ENCODE measurements at places on chromosomes 6 and 20.

GRCh38 chr6:45486736-45487135 lies 109.0 kb upstream of the SUPT3H start:
- no peak for DNase-seq

- DNase-seq, result no peak
Observed at GRCh38 chr6:157267654-157268053, 55.7 kb downstream of the TMEM242 start.

DNA sequence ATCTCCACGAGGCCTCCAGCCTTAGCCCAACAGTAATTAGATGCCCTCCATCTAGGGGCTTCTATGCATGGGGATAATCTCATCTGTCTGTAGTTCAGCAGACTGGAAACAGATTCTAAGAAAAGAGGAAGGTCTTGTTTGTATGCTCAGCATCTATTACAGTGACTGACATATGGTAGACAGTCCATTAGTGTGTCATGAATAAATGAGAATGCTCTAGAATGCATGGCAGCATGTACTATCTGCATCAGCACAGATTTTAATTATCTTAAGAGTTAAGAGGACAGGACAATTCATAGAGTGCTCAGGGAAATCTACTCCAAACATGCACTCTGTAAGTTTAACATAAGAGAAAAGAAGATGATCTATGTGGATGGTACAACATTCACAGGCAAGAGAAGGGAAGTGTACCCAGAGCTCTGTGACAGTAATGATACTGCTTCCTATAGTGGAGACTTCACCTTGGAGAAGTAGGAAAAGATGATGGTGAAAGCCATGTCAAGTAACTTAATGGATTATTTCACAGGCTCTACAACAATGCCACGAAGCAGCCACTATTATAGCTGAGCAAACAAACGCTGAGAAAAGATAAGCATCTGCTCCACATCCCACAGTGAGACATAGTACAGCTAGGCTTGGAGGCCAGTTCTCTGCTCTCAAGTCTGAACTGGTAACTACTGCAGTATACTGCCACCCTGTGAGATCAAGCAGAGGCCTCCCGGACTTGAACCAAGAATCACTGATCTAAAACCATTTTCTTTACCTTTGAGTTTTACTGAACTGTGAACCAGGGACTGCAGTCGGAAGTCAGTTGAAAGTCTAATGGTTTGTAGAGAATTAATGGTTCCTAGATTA lies 309.2 kb upstream of the SPTLC3 start:
- DNase-seq, result no peak

GRCh38 chr20:47020231-47020630 lies 125.6 kb downstream of the EYA2 start:
- DNase-seq, result no peak

DNA sequence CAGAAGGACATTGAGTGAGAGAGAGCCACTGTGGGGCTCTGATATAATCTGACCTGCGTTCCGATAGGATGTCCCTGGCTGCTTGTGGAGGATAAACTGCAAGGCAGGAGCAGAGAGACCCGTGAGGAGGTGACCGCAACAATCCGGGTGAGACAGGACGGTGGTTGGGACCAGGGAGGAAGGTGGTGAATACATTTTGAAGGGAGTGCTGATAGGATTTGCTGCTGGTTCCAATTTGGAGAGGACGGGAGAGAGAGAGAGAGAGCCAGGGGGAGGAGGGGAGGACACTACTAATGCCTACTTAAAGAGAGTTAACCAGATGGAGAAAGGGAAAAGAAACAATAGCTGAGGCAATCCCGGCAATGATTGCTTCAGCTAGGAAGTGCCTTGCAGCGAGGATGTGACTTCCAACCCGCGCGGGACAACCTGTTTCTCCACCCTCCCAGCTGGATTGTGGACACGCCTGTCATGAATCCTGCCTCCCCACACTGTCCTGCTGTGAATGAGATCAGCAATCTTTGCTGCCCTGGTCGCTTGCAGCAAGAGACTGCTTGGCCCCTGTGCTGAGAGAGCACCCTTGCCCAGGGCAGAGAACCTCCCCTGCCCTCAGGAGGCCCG lies 199.0 kb upstream of the KCNG1 start:
- no peak for DNase-seq

GRCh38 chr20:59701236-59701635 lies 96.9 kb downstream of the PHACTR3 start:
- DNase-seq, result no peak

- no peak for DNase-seq
Observed at GRCh38 chr20:63087236-63087871, 80.6 kb upstream of the BHLHE23 start.

- DNase-seq, result no peak
Observed at GRCh38 chr6:169367507-169367906, 113.9 kb upstream of the THBS2 start.

DNA sequence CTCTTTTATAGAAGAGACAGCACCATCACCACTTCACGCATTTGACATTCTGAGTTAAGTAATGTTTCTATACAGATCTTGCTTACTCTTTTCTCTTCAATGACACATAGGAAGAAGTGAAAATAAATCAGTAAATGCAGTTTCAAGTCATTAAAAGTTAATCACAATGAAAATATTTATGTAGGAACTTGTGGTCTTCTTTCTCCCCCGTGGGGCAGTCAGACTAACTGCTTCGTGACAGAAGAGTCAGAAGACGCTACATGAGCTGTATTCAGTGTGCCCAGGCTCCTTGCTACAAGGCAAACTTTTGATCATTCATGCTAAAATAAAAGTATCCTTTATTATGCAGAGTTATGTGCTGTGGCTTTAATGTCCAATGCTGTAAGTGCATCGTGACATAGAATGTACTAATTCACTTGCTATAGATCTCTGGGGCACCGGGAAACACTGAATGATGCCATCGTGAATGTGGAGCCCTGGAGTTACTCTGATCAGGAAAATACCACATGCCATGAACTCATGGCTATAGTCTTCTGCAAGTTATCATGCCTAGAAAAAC lies 117.8 kb upstream of the TRAF3IP2 start:
- DNase-seq, result no peak

- DNase-seq, result no peak
Observed at GRCh38 chr6:35327349-35328027, 14.9 kb upstream of the PPARD start.

DNA sequence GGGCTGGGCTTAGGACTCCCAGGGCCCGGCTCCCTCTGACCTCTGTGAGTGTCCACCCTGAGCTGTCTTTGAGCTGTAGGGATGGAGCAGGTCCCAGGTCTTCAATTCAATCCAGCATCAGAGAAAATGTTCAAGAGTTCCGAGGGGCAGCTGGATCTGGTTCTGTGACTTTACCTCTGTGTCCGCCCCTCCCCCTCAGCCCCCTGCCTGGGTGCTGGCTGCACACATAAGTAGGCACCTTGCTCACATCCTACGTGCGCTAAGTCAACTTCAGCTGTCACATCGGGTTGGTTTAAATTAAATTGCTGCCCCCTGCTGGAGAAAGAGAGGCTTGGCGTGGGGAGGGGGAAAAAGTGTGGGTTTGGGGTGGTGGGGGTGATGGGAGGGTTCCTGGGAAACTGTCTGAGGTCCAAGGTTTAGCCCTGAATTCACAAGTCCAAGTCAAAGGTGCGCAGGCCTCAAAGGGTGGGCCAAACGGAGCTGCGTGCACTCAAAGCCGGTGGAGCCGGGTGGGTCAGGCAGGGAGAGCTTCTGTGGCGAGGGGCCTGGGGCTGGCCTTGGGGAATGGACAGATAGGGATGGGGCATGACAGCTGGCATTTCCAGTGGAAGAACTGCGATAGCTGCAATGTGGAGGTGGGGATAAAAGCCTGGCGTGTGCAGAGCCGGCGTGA lies 3.0 kb downstream of the WFDC5 start:
- DNase-seq, result no peak

DNA sequence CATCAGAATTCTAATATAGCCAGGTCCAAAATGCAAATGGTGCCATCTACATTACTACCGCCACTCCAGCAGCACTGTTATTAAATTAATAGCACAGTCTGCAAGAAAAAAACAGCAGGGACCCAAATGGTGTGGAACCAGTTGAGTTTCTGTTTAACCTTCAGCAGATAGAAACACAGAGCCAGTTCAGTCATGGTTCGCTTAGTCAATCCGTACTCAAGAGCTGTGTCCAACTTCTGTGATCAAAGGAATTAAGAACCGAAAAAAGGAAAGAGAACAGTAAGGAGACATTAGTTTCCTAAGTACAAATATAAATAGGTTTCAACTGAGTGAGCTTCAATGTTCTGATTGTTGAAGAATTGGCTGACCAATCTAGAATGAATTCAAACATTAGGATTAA lies 107.7 kb downstream of the TRDN start:
- no peak for DNase-seq

DNA sequence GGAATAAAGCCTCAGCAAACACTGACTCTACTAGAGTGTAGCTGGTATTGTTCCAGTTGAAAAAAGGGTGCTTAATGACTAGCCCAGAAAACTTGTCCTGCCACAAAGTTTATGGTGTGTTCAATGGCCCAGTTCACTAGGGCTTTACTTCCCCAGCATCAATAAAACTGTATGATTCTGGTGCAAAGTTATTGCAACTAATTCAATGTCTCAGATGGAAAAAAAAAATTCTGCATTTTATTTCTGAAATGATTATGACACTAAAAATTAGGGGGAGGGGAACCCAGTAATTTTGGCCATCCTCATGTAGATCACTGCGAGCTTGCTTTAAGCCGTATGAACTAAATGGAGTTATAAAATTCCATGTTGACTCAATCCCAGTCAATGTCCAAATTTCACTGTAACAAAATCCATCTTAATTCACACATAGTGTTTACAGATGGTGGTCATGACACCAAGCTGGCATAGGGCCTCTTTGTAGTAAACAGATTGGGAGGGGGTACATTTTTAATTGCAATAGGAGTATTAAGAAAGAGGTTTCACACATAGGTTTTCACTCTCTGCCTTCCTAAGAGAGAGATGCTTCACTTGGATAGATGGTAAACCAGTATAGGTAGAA lies 41.2 kb downstream of the PTPRK start:
- no peak for DNase-seq

GRCh38 chr6:112338166-112338709 lies 8.9 kb upstream of the RFPL4B start:
- DNase-seq, result no peak

DNA sequence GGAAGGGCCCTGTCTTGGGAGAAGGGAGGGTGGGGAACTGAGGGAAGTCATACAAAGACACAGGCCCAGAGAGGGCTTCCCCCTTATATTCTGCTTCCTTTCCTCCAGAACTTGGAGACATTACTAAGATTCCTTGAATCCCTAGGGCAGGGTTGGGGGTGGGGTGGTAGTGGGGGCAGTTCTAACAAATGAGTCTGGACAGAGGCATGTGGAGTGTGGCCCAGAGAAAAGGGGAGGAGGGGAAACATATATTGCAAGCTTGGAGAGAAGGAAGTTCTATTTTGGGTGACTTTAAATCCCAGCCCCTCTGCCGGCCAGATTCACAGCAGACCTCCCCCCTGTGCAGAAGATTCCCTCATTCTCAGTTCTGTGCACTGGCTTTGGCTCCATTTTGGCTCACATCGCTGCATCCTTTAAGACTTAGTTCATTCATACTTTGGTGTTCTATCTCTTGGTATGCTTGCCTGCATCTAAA lies 43.7 kb downstream of the DAAM2 start:
- no peak for DNase-seq

GRCh38 chr6:153231048-153231646 lies 100.1 kb upstream of the RGS17 start:
- peak; percentile 3 for DNase-seq

- DNase-seq, result no peak
Observed at GRCh38 chr20:9532069-9532838, 17.9 kb downstream of the LAMP5 start.

DNA sequence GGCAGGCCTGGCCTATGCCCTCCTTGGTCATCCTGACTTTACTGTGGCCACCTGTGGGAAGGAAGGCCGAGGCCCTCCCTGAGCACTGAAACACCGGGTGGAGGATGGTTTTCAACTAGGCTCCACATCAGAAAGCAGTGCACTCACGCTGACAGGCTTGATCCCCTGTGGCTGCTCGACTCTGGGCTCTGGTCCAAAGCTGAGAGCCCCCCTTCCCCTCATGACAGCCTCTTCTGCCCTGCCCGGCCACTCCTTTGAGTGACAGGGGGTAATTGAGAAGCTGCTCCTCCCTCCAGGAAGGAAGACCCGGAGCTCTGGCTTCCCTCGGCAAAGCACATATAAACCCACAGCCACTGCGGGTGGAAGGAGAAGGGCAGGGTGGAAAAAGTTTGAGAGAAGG lies 43.6 kb downstream of the MUC22 start:
- DNase-seq, result no peak

- DNase-seq, result no peak
Observed at GRCh38 chr6:19879663-19880062, 42.5 kb downstream of the ID4 start.

GRCh38 chr20:59014680-59015389 lies 4.4 kb upstream of the TUBB1 start:
- DNase-seq, result no peak

GRCh38 chr20:33897313-33897912 lies 86.3 kb downstream of the CHMP4B start:
- DNase-seq, result no peak

GRCh38 chr6:166997768-166998255 lies 1.4 kb upstream of the CEP43 start:
- no peak for DNase-seq

DNA sequence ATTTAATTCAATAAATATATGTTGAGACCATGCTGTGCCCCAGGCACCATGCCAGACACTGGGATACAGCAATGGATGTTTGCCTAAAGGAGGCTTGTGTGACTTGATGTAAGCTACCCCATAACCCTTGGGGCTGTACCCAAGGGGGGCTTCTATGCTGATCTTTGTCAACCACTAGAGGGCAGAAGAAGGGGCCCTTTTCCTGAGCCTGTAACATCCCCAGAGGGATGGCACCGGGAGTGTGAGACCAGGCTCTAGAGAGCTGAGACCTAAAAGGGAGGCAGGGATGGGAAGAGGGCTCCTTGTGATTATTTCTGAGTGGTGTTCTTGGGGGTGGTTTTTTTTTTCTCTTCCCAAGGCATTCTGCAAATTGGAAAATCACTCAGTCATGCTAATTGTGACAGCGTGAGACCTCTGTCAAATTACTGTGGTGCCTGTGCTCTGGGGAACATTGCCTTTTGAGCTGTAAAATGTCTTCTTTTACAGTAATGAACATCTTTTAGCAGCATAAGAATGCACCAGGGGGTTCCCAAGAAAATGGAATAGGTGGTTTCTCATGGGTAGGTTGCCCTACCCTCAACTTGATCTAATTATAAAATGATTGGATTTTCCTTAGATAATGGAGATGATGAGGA lies 138.7 kb upstream of the SLC24A3 start:
- DNase-seq, result no peak

DNA sequence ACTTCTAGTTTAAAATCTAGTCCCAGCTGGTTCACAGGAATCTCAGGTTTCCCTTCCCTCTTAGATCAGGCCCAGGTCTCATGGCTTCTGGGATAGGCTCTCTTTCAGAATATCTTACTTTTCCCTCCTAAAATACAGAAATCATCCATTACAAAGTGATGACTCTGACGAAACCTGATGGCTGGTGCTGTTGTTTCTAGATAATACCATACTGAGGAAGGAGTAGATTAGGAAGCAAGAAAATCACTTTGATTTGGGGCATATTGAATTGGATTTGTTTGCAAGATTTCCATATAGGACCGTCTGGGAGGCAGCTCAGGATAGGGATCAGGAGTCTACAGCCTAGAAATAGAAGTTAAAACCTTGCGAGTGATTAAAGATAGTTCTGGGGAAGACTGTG lies 3.6 kb downstream of the ZKSCAN3 start:
- no peak for DNase-seq

All from hippocampal formation (tissue), 2 donors.